Dermis microvascular lymphatic vessel endothelial cell (primary cell): ENCODE measurements at places on chromosomes 12 and 14. TPM values are rescaled to one million over a fixed set of nuclear protein-coding genes. Genes with fewer than 3 reads are reported as not detected.

- no peak for DNase-seq
These were observed 238.2 kb upstream of the NOVA1 start for GRCh38 chr14:26835979-26836570.

Gene RASSF9
- 5.6 and 7.7 TPM in 2 replicates for total RNA-seq

Gene IKZF4
- 0.13 and 0.38 TPM in 2 replicates for total RNA-seq

GRCh38 chr12:86735072-86735471, 478.9 kb upstream of the MGAT4C start:
- no peak for DNase-seq

DNA sequence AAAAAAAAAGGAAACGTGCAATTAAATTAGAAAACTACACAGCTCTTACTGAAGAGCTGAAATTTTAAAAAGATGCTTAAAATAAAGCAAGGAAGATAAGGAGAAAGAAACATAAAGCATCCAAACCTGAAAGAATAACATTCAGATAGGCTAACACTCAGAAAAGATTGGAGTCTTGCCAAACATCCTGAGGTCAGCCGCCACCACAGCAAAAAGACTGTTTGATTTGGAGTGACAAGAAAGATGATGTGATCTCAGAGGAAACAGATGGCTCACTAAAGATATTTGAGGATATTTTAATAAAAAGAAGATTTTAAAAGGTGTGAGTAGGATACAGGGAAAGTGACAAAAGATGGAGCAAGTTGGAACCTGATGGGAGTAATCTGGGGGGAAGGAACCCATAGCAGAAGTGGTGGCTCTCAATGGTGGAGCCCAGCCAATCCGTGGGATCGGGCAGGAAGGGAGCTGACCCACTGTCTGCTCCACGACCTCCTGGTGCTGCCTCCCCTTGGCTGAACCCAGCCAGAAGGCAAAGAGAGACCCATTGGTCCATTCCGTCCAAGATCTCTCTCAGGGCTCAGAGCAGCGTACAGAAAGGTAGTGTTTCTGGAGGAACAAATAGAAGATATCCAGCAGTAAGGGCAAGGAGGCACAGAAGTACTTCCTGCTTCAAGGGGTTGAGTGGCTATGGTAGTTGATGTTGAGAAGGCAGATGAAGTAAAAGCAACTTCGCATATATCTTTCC, 469.6 kb downstream of the RGS6 start:
- DNase-seq = no peak

GRCh38 chr12:88371416-88372183, 208.7 kb downstream of the KITLG start:
- DNase-seq = no peak

DNA sequence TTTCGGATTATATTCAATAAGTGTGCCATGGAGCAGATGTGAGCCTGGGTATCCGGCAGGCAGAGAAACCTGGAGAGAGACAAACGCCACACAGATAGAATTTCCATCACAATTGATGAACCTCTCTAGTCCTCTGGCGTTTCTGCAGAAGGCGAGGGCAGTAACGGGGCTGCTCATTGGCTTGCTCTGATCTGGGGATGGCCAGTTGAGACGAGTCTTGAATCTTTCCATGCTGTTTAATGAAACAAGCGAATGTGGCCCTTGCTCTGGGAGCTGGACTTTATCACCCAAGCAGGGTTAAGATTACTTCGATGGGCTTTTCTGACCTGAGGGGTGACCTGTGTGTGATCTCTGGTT, 42.4 kb upstream of the CLMN start:
- no peak for DNase-seq

DNA sequence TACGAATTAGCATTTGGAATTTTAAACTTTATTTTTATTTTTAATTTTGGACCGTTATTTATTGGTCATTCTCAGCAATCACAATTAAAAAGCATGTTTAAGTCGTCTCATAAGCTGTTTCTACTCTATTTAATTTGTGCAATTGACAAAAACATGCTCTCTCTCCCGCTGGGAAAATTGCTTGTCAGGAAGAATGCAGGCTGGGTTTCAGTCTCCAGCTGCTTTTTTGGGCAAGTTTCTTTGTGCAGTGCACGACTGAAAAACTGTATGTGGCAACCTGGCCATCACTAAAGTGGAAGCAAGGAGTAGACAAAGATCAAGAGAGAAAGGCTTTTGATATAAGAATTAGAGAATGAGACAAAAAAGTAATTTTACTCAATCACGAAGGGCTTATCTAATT, 941.5 kb upstream of the MDGA2 start:
- no peak for DNase-seq

Gene COCH
- 1.5 and 7.2 TPM in 2 replicates for total RNA-seq

Gene LRRK2
- total RNA-seq = 0.13 and 0.26 TPM in 2 replicates

Gene TAS2R7
- under 0.01 TPM in 1 of 2 replicates, not detected in the other for total RNA-seq

DNA sequence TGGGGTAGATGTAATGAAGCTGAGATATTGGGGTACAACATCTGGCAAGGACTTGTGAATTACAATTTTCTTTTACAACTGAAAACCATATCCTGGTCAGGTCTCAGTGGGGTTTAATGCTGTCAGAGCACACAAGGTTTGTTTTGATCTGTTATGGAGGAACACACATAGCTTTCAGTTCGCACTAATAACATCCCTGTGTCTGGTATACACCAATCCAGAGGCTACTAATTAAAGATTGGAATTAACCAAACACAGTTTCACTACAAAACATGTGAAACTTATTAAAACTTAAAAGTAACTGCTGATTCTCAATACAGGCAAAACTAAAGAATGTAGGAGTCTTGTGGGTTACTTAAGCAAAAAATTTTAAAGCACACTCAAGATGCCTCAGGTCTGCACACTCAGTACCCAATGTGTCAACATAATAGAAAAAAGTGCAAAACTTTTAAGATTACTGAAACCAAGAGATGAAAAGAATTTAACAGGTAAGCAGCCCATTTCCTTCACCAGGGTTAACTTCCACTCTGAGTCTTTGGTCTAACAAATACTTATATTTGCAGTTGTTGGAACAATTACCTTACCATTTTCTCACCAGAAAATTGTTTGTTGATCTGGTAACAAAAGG, 77.4 kb downstream of the LLPH start:
- DNase-seq = no peak

DNA sequence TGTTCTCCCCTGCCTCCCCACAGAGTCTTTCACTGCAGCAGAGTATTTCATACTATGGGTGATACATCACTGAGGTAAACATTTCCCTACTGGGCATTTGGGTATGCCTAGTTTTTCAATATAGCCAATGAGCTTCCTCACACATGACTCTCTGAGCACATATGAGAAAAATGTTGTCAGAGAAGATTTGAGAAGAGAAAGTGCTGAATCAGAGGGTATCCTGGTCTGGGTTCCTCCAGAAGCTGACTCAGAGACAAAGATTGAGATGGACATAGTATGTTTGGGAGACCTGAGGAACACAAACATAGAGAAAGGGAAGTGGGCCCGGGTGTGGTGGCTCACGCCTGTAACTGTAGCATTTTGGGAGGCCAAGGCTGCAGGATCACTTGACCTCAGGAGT, 12.6 kb downstream of the SLC8B1 start:
- no peak for DNase-seq

DNA sequence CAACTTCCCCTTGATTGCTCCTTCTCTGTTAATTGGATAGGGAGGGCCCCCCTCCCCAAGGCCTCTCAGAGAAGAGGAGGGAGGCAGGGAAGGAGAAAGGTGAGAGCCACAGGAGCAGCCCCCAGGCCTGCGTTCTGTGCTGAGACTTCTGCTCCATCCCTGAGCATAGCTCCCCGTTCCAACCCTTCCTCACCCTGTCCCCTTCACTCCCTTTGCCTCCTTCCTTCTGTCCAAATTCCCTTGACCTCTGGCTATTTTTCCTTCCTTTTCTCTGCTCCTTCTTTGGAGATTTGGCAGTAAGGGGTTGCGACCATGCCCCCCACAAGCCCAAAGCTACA, 788 bp upstream of the ASIC1 start:
- DNase-seq = no peak

- DNase-seq = peak; percentile 51
These were observed 9.0 kb upstream of the OR6J1 start for GRCh38 chr14:22653012-22653621.

Gene RGS6
- total RNA-seq = not detected in 2 replicates

DNA sequence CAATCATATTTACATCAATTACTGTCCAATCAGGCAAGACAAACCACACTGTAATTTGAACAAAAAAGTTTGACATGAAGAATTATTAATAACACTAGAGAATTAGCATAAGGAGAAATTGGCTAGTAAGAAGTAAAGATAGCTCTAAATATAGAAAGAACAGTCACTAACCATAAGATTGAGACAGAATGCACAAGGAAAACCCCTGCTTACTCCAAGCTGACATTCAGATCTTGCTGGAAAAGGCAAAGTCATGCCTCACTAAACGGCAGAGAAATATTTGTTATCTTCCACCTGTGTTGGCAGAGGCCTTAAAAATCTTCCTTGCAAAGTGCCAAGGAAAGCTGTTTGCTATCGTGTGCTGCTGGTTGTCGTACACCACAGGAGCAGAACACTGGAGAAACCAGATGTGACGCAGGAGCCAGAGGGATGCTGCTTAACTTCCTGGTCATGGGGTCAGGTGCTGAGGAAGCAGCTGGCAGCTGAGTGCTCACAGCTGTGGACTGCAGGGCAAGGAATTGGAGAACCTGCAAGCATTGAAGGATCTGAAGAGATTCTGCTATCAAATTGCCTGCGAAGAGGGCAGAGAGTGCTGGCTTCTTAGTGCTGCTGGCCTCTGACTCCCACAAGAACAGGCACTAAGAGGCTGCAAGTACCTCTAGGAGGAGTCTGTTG, 1323.3 kb downstream of the LRFN5 start:
- DNase-seq = no peak

Gene LMNTD1
- total RNA-seq = under 0.01 and 0.13 TPM in 2 replicates

Gene ACSS3
- total RNA-seq = 0.25 and 0.26 TPM in 2 replicates

DNA sequence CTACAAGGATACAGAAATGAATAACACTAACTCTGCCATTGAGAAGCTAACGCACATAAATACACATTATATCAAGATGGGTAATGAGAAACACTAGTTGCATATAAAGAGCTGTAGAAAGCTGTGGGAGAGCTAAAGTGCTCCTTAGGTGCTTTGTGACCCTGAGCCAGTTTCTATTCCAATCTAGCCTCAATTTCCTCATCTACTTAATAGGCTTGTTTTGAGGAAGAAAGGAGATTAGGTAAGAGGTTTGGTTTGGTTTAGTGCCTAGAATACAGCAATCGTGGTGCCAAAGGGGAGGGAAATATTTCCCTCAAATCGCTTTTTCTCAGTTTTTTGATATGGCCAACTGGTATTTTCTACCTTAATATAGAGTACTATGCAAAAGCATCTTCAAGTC, 994 bp downstream of the SRP54 start:
- no peak for DNase-seq

Gene FOXA1
- total RNA-seq = not detected in 2 replicates

- no peak for DNase-seq
These were observed 10.0 kb downstream of the NYNRIN start for GRCh38 chr14:24408764-24409163.

- DNase-seq = no peak
These were observed 8.1 kb downstream of the ATP2A2 start for GRCh38 chr12:110289044-110289710.

DNA sequence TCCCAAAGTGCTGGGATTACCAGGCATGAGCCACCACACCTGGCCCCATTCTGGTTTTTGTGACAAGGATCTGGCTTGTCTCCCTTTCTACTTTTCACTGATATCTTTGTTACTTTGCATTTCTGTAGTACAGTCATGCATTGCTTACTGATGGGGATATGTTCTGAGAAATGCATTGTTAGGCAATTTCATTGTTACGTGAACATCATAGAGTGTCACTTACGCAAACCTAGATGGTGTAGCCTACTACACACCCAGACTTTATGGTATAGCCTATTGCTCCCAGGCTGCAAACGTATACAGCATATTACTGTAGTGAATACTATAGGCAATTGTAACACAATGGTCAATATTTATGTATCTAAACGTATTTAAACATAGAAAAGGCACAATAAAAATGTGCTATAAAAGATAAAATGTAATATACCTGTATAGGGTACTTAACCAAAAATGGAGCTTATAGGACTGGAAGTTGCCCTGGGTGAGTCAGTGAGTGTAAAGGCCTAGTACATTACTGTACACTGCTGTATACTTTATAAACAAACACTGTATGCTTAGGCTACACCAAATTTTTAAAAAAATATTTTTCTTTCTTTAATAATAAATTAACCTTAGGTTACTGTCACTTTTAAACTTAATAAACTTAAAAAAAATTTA, 16.0 kb downstream of the MRPL42 start:
- DNase-seq = no peak

GRCh38 chr14:99534863-99535262, 53.7 kb downstream of the CCNK start:
- no peak for DNase-seq

- no peak for DNase-seq
These were observed 23.1 kb downstream of the BHLHE41 start for GRCh38 chr12:26101763-26102162.

Gene KLRC1
- not detected in 2 replicates for total RNA-seq

DNA sequence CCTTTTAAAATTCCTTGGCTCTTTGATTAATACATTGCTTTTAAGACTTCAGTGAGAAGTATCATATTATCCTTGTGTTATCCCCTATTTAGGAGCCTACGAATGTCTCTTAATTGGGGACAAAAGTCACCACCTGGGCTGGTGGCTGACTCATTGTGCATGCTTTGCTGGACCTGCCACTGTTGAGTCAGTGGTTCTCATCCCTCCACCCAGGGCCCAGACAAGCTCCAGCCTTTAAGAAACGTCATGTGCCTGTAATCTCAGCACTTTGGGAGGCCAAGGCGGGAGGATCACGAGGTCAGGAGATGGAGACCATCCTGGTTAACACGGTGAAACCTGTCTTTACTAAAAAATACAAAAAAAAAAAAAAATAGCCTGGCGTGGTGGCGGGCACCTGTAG, 57.9 kb downstream of the OTX2 start:
- no peak for DNase-seq

DNA sequence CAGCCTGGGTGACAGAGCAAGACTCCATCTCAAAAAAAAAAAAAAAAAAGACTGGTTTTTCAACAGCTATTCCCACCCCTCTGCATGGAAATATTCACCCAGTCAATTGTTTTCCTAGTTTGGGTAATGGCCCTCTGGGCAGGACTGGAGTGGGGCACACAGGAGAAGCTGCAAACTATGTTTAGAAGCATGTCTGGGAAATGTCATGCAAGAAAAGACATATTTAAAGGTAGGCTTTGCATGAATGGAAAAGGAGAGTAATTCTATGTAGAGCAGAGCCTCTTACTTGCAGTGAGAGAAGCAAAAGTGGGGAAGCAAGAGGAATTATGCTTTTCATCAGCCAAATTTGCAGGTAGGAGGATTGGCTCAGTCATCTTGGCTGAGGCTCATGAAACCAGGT, 276.5 kb upstream of the PLEKHG7 start:
- no peak for DNase-seq

Gene DNAJC22
- 0.51 and 1.9 TPM in 2 replicates for total RNA-seq
